NCI-H2081 treated with DMSO at 0.1 percent for 48 hours (cell line): ENCODE measurements at places on chromosomes 5 and 9.

DNA sequence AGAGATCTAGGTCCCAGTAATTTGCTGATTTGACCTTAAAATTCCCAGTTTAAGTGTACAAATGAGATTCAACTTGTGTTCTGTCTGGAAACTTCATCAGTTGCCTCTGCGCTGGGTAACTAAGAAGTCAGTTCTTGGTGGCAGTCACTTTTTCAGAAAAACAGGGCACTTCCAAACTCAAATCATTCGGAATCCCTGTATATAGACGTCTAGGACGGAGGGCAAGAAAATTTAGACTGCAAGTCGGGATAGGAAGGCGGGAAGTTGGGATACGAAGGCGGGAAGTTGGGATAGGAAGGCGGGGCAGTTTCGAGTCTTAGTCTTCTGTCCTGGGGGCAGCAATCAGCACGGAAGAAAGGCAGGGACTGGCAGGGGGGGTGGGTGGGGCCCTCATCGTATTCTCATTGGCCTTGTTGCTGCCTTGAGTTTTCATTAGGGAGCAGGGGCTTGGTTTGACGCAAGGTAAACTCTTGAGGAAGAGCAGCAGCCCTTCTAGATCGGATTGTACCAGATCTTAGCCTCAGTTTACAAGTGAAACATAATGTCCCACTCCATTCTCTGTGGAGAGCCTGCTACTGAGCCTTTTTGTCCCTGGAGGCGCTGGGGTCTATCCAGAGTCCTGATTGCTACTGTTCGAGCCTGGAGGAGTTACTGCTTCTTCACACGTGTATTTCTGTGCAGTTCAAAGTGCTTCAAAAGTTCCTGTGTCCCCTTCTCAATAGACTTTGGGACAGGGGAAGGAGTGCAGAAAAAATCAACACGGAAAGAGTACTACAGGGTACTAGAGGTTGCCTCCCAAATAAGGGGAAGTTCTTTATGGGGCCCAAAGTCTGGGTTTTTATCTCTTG lies 2.7 kb upstream of the PURA start:
- DNase-seq: no peak

- no peak for DNase-seq
Measured at GRCh38 chr9:97459326-97459725, 42.1 kb upstream of the TMOD1 start.

- DNase-seq: no peak
Measured at GRCh38 chr5:121706686-121707085, 145.0 kb upstream of the FTMT start.

- no peak for DNase-seq
Measured at GRCh38 chr9:130847306-130848217, 12.5 kb downstream of the ABL1 start.
